ENCODE measurements at places on chromosomes 7 and 10. TPM values are rescaled to one million over a fixed set of nuclear protein-coding genes. Genes with fewer than 3 reads are reported as not detected.

The ASAH2 gene
- 2.2 TPM for total RNA-seq

The AOAH gene
- 32.0 TPM for total RNA-seq

The TRIM73 gene
- total RNA-seq = 4.2 TPM

The CYP2C19 gene
- total RNA-seq = 0.76 TPM

The AKR1C4 gene
- total RNA-seq = not detected

The OR2A5 gene
- total RNA-seq = not detected

The CNNM1 gene
- total RNA-seq = 0.36 TPM

The CYP2W1 gene
- total RNA-seq = 3.6 TPM

The VGF gene
- 0.40 TPM for total RNA-seq

The THNSL1 gene
- total RNA-seq = 3.0 TPM

Data from left colon (tissue), 2 donors.